ENCODE measurements at places on chromosomes 1 and 21. TPM values are rescaled to one million over a fixed set of nuclear protein-coding genes. Genes with fewer than 3 reads are reported as not detected.
A peak's percentile ranks its signal among the peaks of the same experiment; 100 is the strongest.

GRCh38 chr1:183416850-183417771 lies 1.1 kb downstream of the NMNAT2 start:
- no peaks in the 10 kb centered on the region for H3K36me3 ChIP-seq
- peaks cover 13% of the 10 kb centered on the region for H3K4me1 ChIP-seq

Gene SAMD13
- polyA plus RNA-seq: 0.37 TPM

DNA sequence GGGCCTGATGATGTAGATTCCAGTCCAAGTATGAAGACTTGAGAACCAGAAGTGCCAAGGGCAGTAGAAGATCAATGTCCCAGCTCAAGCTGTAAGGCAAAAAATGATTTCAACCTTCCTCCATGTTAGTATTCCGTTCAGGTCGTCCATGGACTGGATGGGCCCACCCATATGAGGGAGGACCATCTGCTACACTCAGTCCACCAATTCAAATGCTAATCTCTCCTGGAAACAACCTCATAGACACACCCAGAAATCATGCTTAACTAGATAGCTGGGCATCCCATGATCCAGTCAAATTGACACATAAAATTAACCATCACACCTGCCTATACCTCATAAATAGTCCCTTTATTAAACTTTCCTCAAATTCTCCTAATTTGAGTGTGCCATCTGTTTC lies 73.3 kb upstream of the NFASC start:
- no peak for DNase-seq
- H3K27ac ChIP-seq: no peak overlapping the region
- H3K4me3 ChIP-seq: no peak overlapping the region
- no peaks in the 10 kb centered on the region for H3K36me3 ChIP-seq
- H3K4me1 ChIP-seq: no peaks in the 10 kb centered on the region

DNA sequence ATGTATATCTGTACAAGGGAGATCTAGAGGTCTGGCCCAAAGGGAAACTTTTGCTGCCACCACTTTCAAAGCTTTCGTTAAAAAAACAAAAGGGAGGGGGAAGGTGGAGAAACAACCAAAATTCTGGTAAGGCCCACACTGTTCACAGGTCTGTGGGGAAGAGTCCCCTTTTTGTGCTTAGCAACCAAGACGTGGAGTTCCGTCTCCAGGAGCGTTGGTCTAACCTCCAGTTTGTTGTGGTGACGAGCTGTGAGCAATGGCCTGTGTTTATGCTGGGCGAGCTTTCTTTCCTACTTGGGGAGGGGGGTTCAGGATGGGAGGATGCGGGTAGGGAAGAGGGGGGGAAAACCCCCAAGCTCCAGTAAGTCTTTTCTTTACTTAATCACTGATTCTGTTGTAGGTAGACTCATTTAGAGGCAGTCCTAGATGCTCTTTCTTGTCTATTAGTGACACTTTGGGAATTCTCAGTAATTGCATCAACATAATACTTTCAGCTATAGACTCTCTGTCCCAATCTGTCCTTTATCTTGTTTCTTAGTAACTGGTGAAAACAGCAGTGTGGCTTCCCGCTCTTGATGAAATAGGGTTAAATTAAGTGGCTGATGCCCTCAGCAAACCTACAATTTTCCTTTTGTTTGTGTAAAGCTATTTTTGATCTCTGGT lies 1.5 kb downstream of the HIPK1 start:
- no peaks in the 10 kb centered on the region for H3K27me3 ChIP-seq
- H3K4me1 ChIP-seq: peaks cover 46% of the 10 kb centered on the region
- no peak for DNase-seq
- no peaks in the 10 kb centered on the region for H3K36me3 ChIP-seq
- H3K4me3 ChIP-seq: peak overlapping the region; percentile 95
- H3K27ac ChIP-seq: peak overlapping the region; percentile 93

Gene INAVA
- 0.29 TPM for polyA plus RNA-seq

- no peak overlapping the region for H3K4me3 ChIP-seq
- DNase-seq: peak; percentile 34
- H3K36me3 ChIP-seq: no peaks in the 10 kb centered on the region
- no peaks in the 10 kb centered on the region for H3K27me3 ChIP-seq
- no peaks in the 10 kb centered on the region for H3K4me1 ChIP-seq
- H3K27ac ChIP-seq: no peak overlapping the region
These were observed 130.0 kb upstream of the KCNJ15 start for GRCh38 chr21:38126666-38127303.

DNA sequence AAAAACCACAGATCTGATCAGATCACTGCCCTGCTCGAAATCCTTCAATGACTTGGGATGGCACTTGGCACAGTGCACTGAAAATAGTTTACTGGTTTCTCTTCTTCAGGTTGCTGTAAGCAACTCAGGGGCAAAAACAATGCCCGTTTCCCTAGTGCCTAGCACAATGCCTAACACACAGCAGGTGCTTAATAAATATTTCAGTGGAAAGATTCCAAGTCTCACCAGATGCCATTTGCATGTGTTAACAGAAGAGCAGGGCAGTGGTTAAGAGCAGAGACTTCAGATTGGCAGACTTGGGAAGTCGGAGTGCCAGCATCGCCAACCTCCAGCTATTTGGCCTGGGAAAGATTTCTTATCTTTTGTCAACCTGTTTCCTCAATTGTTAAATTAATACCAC lies 10.9 kb upstream of the METTL25B start:
- no peak overlapping the region for H3K27ac ChIP-seq
- peaks cover 30% of the 10 kb centered on the region for H3K36me3 ChIP-seq
- H3K4me3 ChIP-seq: no peak overlapping the region
- H3K27me3 ChIP-seq: no peaks in the 10 kb centered on the region

DNA sequence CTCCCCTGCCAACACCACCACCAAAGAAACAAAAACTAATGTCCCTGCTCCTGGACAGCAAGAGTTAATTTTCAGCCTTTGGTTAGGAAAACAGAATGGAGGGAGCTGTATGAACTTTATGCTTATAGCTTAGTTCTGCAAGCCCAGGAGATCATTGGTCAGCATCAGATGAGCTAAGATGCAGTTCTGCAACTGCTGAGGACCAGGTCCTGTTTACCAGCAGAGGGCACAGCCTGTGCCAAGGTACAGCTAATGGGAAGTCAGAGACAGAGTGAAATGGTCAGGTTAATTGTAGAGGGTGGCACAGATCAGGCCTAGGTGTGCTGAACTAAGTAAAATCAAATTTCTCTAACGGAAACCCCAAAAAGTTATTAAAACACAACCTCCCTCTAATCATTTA lies 161.3 kb downstream of the ROR1 start:
- no peaks in the 10 kb centered on the region for H3K36me3 ChIP-seq
- H3K4me3 ChIP-seq: no peak overlapping the region
- DNase-seq: no peak
- H3K27me3 ChIP-seq: no peaks in the 10 kb centered on the region
- H3K4me1 ChIP-seq: peaks cover 2% of the 10 kb centered on the region

DNA sequence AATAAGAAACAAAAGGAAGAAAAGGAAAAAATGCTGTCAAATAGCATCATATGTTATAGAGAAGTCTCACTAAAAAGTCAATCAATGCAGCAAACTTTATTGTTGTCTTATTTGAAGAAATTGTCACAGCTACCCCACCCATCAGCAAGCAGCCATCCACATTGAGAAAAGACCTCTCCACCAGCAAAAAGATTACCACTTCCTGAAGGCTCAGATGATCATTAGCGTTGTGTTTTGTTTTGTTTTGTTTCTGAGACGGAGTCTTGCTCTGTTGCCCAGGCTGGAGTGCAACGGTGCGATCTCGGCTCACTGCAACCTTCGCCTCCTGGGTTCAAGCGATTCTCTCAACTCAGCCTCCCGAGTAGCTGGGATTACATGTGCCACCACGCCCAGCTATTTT lies 29.0 kb downstream of the ATP2B4 start:
- no peak overlapping the region for H3K4me3 ChIP-seq
- DNase-seq: no peak
- H3K27ac ChIP-seq: peak overlapping the region; percentile 0
- no peaks in the 10 kb centered on the region for H3K4me1 ChIP-seq

GRCh38 chr1:6202256-6202655 lies 2.9 kb upstream of the RPL22 start:
- H3K4me3 ChIP-seq: no peak overlapping the region
- no peak for DNase-seq

Gene FTCD
- polyA plus RNA-seq: 0.14 TPM

Gene MRPL39
- polyA plus RNA-seq: 73.6 TPM

- peaks cover 3% of the 10 kb centered on the region for H3K4me1 ChIP-seq
- no peaks in the 10 kb centered on the region for H3K36me3 ChIP-seq
- H3K27me3 ChIP-seq: no peaks in the 10 kb centered on the region
- H3K4me3 ChIP-seq: no peak overlapping the region
- no peak for DNase-seq
These were observed 150.7 kb downstream of the PATJ start for GRCh38 chr1:61892977-61893376.

Gene MNDA
- 1.2 TPM for polyA plus RNA-seq

Gene TNNT2
- 10,337 TPM for polyA plus RNA-seq

- peaks cover 52% of the 10 kb centered on the region for H3K27me3 ChIP-seq
- H3K4me1 ChIP-seq: peaks cover 17% of the 10 kb centered on the region
- H3K36me3 ChIP-seq: no peaks in the 10 kb centered on the region
These were observed 11.0 kb downstream of the KLHDC8A start for GRCh38 chr1:205345761-205346160.

Gene TSPEAR
- 3.4 TPM for polyA plus RNA-seq

- peaks cover 19% of the 10 kb centered on the region for H3K27me3 ChIP-seq
- H3K27ac ChIP-seq: no peak overlapping the region
- no peak overlapping the region for H3K4me3 ChIP-seq
- no peaks in the 10 kb centered on the region for H3K4me1 ChIP-seq
- H3K36me3 ChIP-seq: no peaks in the 10 kb centered on the region
- no peak for DNase-seq
These were observed 11.8 kb downstream of the CSMD2 start for GRCh38 chr1:34153246-34153645.

GRCh38 chr1:58738876-58739275 lies 39.0 kb upstream of the MYSM1 start:
- no peak for DNase-seq
- H3K36me3 ChIP-seq: no peaks in the 10 kb centered on the region
- H3K4me3 ChIP-seq: no peak overlapping the region
- no peak overlapping the region for H3K27ac ChIP-seq
- H3K27me3 ChIP-seq: no peaks in the 10 kb centered on the region

DNA sequence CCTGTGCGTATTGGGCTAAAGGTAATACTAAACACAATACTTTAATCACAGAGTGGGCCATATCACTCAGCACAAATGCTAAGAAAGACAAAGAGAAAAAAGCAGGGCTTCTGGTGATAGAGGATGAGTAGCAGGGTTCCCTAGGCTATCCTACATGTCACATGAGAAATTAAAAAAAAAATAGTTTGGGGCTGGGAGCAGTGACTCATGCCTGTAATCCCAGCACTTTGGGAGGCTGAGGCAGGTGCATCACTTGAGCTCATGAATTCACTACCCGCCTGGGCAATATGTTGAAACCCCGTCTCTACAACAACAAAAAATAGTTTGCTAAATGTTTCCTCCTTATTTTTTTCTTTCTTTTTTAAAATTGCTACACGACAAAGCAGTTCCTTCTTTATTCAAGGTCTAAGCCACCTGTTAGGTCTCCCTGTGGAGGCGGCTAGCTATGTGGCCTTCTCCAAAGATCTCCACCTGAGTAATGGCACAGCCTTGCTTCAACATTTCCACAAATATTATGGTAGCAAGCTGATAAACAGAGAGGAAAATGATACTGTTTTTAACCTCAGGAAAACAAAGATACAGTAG lies 1.5 kb downstream of the ENSA start:
- DNase-seq: no peak
- no peak overlapping the region for H3K27ac ChIP-seq
- H3K36me3 ChIP-seq: peaks cover 49% of the 10 kb centered on the region
- H3K4me3 ChIP-seq: peak overlapping the region; percentile 68

GRCh38 chr21:42337830-42338728 lies 12.7 kb downstream of the TFF2 start:
- H3K4me1 ChIP-seq: no peaks in the 10 kb centered on the region
- H3K4me3 ChIP-seq: no peak overlapping the region
- peak; percentile 53 for DNase-seq
- H3K27me3 ChIP-seq: peaks cover 34% of the 10 kb centered on the region
- no peak overlapping the region for H3K27ac ChIP-seq

- no peak overlapping the region for H3K27ac ChIP-seq
- no peaks in the 10 kb centered on the region for H3K27me3 ChIP-seq
- no peaks in the 10 kb centered on the region for H3K36me3 ChIP-seq
These were observed 17.6 kb downstream of the RABIF start for GRCh38 chr1:202871367-202871766.

DNA sequence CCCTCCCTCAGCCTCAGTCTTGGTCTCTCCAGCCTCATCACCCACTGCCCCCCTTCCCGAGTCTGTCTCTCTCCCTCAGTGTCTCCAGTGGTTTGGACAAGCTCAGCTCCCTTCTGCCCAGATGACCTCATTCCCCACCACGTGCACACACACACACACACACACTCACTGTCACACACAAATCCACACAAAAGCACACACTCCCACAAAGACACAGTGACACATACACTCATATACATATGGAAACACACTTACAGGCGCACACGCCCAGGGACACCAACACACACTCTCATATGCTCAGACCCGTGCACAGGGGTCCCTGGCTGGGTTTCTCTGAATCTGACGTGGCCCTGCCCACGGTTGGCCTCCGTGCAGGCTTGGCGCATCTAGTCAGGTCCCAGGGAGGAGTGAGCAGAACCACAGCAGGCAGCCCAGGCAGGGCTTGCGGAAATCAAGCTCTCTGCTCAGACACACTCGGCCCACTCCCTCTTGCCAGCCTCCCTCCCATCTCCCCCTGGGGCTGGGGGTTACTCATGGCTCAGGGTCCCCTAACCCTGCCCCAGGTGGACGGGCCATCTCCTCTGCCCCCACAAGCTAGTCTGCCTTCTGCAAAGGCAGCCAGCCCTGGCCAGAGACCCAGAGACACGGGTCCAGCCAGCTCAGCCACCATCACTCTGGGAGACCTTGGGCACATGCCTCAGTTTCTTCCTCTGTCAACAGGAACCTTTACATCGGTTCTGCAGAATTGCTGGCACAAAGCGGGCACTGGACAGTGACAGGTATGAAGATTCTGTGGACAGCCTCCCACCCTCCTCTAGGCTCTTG lies 38.5 kb upstream of the FAM131C start:
- no peak overlapping the region for H3K4me3 ChIP-seq
- H3K27me3 ChIP-seq: no peaks in the 10 kb centered on the region
- H3K27ac ChIP-seq: no peak overlapping the region
- no peak for DNase-seq

GRCh38 chr1:52919723-52920483 lies 1.6 kb downstream of the ECHDC2 start:
- peaks cover 29% of the 10 kb centered on the region for H3K4me1 ChIP-seq
- no peak for DNase-seq
- H3K36me3 ChIP-seq: no peaks in the 10 kb centered on the region
- H3K27me3 ChIP-seq: peaks cover 8% of the 10 kb centered on the region
- H3K4me3 ChIP-seq: no peak overlapping the region

- H3K27me3 ChIP-seq: no peaks in the 10 kb centered on the region
- DNase-seq: no peak
- peak overlapping the region; percentile 64 for H3K27ac ChIP-seq
- H3K4me1 ChIP-seq: peaks cover 89% of the 10 kb centered on the region
- no peaks in the 10 kb centered on the region for H3K36me3 ChIP-seq
These were observed 75.7 kb downstream of the BCAR3 start for GRCh38 chr1:93605812-93606512.

- no peak for DNase-seq
- H3K36me3 ChIP-seq: peaks cover 100% of the 10 kb centered on the region
- H3K4me1 ChIP-seq: no peaks in the 10 kb centered on the region
- no peak overlapping the region for H3K27ac ChIP-seq
- H3K4me3 ChIP-seq: no peak overlapping the region
- H3K27me3 ChIP-seq: no peaks in the 10 kb centered on the region
These were observed 33.8 kb upstream of the MYOCOS start for GRCh38 chr1:171588230-171588629.

GRCh38 chr1:225999912-226000337 lies 782 bp upstream of the SDE2 start:
- peak overlapping the region; percentile 91 for H3K27ac ChIP-seq
- peak overlapping the region; percentile 86 for H3K4me3 ChIP-seq
- no peaks in the 10 kb centered on the region for H3K27me3 ChIP-seq
- no peak for DNase-seq
- H3K4me1 ChIP-seq: peaks cover 71% of the 10 kb centered on the region
- peaks cover 22% of the 10 kb centered on the region for H3K36me3 ChIP-seq

Gene SLC44A3
- 1.6 TPM for polyA plus RNA-seq
